Left kidney (tissue), 8 donors: ENCODE measurements at places on chromosomes 6 and 20. TPM values are rescaled to one million over a fixed set of nuclear protein-coding genes. Genes with fewer than 3 reads are reported as not detected.

DNA sequence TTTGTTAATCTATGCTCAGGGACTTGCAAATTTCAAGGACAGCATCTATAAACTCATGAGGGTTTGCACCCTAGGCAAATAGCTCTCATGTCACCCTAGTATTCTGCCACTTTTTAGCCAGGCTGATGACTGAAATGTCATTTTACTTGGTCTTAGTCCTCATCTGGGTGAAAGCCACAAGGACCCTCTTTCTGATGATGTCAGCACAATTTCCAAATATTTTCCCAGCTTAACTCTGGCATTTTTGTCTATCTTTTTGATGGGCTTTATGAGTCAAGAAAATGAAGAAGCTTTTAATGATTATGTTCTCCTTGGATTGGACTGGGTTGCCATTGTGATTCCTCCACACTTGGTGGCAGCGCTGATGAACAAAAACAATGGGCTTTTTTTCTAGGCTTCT, 420.1 kb upstream of the BTBD3 start:
- DNase-seq: no peak

GRCh38 chr6:111685526-111685925, 79.8 kb upstream of the TRAF3IP2 start:
- no peak for DNase-seq

DNA sequence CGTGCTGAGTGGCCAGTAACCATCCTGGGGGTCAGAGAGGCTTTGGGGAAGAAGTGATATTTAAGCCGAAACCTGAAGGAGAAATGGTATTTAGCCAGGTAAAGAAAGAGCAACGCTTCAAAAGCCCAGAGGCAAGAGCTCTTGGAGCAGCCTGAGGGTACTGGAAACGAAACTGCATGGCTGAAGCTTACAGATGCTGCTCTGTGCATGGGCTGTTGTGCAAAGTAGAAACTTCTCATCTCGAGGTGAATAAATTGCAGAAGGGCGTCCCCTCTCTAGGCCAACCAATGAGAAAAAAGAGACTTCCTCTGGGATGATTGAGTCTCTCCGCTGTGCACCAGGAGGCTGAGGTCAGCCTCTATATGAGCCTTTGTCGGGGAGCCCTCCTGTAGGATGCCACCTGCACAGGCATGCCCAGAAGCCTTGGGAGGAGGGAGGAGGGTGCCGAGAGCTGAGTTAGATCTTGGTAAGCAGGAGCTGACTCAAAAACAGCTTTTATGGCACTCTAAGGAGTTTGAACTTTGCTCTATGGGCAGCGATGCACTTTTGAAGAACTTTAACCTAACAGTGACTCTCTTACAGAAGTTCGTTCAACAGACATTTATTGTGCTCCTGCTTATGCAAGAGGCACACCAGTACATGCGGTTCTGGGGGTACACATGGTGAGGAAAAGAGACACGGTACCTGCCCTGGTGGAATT, 61.6 kb upstream of the EDN1 start:
- no peak for DNase-seq

- no peak for DNase-seq
Measured at GRCh38 chr20:50356525-50356885, 153.7 kb upstream of the PTPN1 start.

GRCh38 chr6:107666981-107667601, 157.0 kb downstream of the SCML4 start:
- DNase-seq: no peak

DNA sequence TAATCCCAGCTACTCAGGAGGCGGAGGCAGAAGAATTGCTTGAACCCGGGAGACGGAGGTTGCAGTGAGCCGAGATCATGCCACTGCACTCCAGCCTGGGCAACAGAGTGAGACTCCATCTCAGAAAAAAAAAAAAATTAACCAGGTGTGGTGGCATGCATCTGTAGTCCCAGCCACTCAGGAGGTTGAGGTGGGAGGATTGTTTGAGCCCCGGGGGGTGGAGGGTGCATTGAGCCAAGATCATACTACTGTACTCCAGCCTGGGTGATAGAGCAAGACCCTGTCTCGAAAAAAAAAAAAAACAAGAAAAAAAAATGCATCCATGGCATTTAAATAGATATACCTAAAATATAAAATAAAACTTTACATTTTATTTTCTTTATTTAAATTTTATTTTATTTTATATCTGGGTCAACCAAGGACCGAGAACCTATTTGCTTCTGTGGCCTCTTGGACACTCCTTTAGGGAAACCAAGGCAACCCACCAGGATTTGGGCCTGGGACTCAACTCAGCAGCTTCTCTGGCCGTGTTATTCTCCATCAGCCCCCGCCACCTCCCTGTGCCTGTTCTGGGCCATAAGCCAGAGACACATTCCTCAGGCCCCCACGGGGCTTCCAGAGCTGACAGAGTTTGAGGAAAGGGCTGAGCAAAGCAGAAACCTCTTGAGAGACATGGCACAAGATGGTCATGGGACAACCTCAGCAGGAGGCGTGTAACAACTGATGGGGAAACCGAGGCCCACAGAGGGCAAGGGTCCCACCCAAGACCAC, 6.2 kb downstream of the SNTA1 start:
- peak; percentile 24 for DNase-seq

DNA sequence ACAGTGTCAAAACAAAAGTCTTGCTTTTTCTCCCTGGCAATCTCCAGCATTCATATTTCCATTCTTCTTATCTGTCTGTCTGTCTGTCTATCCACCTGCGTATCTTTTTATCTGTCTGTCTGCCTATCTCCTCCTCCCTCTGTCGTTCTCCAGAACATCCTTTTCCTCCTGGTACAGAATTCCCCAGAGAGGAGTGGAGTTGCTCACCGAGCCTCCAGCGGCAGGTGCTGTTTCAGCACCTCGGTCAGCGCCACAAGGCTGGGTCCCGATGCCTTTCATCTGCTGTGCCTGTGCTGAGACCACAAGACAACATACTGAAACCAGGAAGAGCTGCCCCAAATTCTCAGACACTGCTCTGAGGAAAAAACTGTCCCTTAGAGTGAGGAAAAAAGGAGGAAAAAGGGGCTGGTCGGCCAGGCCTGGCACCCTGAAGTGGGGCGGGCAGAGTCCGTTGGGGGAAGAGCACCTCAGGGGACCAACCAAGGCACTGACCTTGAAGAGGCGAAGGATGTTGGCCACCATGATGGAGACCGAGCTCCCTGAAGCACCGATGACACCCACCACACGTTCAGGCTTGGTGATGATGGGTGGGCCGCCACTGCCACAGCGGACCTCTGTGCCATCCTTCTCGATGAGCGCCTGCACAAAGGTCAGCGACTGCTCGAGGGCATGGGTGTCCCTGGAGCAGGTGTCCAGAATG, 13.3 kb downstream of the GRM4 start:
- no peak for DNase-seq

DNA sequence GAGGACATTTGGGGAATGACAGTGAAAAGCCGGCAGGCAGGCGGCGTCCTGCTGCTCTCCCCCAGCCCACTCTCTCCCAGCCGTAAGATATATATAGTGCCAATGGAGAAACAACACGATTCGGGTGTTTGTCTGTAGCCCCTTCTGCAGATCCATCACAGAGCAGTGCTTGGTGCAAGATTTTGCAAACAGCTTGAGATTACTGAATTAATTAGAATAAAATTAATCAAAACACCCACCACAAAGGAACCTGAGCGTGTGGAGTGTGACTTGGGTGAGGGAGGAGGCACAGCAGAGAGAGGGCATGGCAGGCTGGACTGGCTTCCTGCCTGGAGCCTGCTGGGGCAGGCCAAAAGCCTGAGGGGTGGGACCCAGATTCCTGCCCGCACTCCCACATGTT, 28.8 kb upstream of the CCDC167 start:
- no peak for DNase-seq

GRCh38 chr6:15021074-15021473, 224.8 kb upstream of the JARID2 start:
- DNase-seq: no peak

GRCh38 chr6:53703047-53703446, 37.5 kb upstream of the KLHL31 start:
- DNase-seq: no peak

DNA sequence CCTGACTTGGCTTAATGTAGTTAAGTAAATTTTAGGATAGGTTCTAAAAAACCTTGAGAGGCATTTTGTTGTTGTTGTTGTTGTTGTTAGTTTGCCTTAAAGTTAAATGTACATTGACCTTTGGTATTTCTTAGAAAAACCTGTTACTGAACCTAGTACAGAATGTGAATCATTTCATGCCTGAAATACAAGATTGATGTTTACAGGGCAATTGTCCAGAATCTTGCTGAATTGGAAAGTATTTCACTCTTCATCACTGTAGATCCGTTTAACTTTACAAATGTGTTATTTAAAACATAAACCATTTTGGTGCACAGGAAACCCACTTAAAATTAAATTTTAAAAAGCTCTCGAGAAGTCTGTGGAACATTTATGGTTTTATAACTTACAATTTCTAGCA, 75.0 kb downstream of the CEP57L1 start:
- DNase-seq: no peak

- no peak for DNase-seq
Measured at GRCh38 chr6:83558975-83559374, 46.6 kb downstream of the PRSS35 start.

DNA sequence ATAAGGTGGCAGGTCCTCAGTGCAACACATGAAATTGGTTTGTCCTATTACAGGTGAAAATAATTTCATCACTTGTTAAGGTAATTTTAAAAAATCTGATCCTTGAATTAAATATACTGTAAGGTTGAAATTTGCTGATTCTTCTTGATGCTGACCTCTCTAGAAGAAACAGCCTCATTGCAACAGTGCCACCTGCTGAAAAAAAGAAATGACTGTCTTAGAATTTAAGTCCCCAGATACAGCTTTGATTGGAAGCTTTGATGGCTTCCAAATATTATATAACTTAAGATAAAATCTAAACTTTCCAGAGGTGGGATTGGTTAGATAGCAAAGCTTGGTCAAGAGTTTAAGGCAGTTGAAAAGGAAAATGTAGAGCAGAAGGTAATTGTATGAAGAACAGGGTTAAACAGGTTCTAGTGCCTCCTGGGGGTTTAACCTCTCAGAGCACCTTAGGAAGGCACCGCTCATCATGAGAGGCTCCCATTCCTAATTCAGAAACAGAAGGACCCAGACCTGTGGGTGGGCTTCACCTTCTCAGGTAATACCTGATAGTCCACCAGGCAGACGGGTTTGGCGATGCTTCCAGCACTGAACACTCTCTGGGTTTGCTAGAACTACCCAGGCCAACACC, 401.0 kb downstream of the PAX1 start:
- peak; percentile 48 for DNase-seq

DNA sequence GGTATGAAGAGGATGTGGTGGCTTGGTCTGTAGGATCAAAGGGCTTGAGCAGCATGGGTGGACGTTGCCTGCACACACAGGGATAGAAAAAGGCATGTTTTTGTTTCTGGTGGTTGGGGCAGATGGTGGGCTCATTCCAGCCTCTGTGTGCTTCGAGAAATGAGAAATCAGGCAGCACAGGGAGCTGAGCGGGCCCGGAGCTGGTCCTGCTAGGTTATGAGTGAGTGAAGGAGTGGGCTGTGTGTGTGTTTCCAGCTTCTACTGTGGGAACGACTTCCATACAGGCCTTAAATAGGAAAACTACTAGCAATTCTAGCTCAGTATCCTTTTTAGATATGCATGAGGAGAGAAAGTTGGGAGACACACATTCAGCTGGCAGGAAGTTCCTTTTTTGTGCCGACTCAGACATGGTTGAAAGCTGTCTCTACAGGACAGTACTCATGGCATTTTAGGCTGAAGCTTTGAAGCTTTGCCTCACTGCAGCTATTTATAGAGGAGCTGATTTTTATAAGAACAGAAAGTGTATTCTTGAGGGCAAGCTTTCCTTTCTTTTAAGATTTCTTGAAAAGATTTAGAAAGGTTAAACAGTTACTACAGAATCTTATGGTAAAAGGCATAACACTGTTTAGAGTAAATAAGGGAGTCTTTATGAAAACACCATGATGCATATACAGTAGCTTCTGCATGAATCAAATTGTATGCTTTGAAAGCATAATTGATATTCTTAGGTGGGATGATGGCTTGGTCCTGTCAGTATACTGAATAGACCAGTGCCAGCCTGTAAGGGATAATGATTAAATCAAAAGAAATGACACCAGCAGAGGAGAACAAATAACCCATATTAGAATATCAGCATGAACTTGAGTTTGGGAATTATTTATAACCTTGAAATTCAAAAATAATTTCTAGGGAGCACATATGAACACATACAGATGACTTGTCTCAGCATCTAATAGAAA, 104.0 kb upstream of the MAN1A1 start:
- DNase-seq: no peak

- DNase-seq: no peak
Measured at GRCh38 chr6:157731221-157731620, 91.8 kb upstream of the SNX9 start.

GRCh38 chr6:100430962-100431361, 33.8 kb downstream of the SIM1 start:
- DNase-seq: no peak

GRCh38 chr6:98653179-98653578, 181.2 kb upstream of the POU3F2 start:
- DNase-seq: no peak

DNA sequence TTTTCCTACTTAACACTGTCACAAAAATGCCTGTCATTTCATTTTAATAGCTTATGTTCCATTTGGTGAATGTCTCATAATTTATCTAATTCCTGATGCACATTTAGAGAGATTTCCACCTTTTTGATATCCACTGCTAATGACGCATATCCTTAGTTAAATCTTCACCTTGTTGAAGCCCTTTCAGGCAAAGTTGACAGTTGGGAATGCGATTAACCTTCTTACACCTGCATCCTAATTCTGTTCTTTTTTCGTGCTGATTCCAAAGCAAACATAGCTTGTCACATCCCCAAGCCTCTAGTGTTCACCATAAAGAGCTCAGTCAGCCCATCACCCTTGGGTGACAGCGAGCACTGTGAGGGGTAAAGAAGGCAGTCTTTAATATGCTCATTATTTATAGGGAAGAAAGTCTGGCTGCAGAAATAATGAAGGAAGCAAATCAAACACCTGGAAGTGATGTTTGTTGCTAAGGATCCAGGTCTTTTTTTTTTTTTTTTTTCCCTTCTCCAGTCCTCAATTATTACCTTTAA, 205.6 kb downstream of the DTNBP1 start:
- no peak for DNase-seq

DNA sequence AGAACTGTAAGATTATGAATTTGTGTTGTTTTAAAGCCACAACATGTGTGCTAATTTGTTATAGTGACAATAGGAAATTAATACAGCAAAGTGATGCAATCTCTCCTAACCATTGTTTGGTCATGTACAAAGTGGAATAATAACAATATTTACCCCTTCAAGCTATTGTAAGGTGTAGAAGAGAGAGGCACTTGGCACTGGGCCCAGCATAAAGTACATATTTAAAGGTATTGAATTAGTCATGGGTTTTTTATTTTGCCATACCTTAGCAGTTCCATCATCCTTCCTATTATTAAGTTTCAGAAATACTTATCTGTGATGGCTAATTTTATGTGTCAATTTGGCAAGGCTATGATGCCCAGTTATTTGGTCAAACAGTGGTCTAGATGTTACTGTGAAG, 322.4 kb upstream of the TSHZ2 start:
- DNase-seq: no peak

IL20RA gene
- polyA plus RNA-seq: 2.1 TPM

BNIP5 gene
- polyA plus RNA-seq: 0.17 TPM

RIMS4 gene
- polyA plus RNA-seq: 0.52 TPM

SUMO4 gene
- 1.0 TPM for polyA plus RNA-seq

TMEM170B gene
- 10.7 TPM for polyA plus RNA-seq

PRDM1 gene
- 2.5 TPM for polyA plus RNA-seq

ECT2L gene
- 0.55 TPM for polyA plus RNA-seq

GJA10 gene
- not detected for polyA plus RNA-seq

FKBP5 gene
- polyA plus RNA-seq: 26.8 TPM

DLK2 gene
- polyA plus RNA-seq: 1.00 TPM
